ENCODE measurements at places on chromosomes 5 and 9.

GRCh38 chr5:79621056-79621455 lies 8.8 kb downstream of the TENT2 start:
- no peak for DNase-seq

DNA sequence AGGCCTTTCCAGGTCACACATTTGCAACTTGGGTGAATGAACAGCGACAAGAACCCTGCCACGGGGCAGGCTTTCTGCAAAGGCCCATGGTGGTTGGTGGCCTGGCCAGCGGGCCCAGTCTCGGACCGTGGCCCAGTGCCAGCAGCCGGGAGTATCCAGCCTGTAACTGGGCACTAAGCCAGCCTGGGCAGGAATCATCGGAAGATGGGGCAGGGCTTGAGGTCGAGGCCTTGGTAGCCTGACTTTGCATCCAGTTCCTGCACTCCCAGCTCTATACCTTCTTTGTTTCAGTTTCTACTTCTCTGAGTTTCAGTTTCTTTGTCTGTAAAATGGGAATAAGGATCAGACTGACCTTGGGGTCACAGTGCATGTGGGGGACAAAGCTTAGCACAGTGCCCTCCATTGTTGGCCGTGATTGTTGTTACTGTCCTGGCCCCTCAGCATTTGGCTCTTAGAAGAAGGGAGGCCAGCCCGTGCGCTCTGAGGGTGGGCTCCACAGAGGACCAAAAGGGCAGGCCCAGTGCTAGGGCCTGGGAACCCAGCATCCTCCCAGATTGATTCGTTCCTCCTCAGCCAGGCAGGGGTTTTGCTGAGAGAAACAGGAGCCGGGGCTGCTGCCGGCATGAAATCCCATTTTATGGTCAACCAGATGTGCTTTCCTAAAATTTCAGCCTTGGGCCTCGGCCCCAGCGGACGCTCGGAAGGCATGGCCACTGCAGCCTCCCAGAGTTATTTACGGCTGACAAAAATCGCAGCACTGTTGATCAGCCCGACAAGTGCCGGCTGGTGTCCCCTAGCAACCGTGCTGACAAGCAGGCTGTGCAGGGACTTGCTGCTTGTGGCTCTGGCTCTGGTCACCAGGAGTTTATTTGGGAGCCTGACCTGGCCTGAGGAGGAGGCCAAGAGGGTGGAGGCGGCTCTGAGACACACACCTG lies 43.6 kb downstream of the JADE2 start:
- DNase-seq: no peak

DNA sequence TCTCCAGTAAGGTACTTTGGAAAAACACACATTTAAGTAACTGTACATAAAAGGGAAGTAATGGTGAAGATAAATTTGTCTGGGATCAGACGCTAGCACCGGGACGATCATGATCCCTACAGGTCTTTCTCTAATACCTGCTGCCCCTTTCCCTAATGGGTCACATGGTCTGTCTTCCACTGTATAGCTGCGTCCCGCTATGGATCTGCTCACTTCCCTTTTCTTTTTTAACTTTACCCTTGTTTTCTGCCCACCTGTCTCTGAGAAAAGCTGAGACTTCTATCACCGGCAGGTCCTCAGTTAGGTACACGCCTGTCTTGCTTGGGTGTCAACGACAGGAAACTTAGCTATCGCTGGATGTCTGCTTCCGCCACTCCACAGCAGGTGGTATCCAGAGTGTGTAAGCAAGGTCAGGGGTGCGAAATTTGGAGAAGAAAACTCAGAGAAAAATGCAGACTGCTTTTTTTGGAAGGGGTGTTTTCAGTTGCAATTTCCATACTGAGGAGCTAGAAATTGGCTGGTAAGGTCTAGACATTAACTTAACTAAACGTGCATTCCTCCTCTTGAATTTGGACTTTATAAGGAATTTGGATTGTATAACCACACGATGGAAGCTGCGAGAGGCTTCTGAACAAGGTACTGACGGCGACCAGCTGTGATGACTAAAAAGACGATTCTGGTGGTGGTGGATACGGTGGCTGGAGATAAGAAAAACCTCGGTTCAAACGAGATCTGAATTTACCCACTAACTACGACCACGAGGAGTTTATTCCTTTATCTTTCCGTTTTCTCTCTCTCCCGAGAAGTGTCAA lies 1.1 kb upstream of the ICE1 start:
- DNase-seq: no peak

DNA sequence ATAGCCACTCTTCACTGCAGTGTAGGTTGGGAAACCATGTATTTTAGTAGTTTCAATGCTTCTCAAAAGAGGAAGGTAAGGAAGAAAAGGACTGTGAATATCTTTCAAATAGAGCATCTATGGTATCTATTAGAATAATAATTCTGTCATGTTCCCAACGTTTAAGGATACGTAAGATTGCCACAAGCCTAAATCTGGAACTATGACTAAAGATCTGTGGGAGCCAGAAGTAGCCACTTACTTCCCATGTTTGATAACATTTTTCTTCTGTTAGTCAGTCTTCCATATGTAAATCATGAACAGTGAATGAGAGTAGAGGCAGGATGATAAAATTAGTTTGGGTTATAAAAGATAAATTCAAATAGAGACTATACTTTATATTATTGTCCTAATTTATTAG lies 16.3 kb upstream of the MROH2B start:
- no peak for DNase-seq

- no peak for DNase-seq
These were observed 57.5 kb downstream of the SIL1 start for GRCh38 chr5:139140591-139141071.

GRCh38 chr5:67206929-67207328 lies 10.3 kb upstream of the CD180 start:
- no peak for DNase-seq

DNA sequence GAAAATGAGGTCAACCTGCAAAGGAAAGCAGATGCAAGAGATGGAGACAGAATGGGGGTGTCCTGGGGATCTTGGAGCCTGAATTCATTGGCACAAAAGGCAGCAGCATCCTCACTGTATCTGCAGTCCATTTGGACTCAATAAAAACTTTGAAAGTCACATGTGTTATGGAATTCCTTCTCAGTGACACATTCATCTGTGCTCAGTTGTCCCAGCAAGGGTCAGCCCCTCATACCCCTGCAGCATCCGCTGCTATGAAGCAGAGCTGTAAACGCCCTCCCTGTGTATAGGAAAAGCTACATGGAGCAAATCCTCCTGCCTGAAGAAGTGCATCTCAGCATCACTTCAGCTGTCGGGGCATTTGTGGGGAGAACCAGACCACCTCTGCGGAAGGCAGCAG lies 14.5 kb upstream of the RARS1 start:
- no peak for DNase-seq

DNA sequence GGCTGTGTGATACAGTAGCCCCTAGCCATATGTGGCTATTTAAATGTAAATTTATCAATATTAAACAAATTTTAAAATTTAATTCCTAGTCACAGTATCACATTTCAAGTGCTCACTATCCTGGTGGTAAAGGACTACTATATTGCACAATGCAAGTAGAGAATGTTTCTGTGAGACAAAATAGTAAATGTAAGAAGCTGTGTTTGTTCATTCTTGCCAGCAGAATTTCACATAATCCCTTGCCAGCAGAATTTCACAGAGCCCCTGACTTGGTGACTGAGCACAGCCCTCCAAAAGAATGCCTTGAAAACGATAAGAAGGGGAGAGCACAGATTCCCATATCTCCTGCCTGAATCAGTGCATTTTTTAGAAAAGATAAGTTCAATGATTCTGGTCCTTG lies 75.9 kb upstream of the SELENOP start:
- DNase-seq: no peak

- no peak for DNase-seq
These were observed 172.2 kb downstream of the ERCC6L2 start for GRCh38 chr9:96047741-96048103.

DNA sequence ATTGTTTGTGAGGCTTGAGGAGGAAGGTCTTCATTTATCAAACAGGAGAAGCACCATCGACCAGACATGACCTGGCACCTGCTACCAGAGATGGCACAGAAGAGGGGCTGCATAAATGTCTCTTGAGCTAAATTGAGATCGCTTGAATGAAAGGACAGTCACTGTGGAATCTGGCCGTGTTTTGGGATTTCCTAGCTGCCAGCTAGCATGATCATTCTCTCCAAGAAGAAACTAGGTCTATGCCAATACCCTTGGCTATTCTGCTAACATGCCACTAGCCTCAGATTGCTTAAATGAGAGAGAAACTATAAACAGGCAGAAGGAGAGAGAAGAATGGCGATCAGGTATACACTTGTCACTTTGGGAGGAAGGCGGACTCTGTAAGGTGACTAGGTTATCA lies 249.3 kb downstream of the CRB2 start:
- DNase-seq: no peak

DNA sequence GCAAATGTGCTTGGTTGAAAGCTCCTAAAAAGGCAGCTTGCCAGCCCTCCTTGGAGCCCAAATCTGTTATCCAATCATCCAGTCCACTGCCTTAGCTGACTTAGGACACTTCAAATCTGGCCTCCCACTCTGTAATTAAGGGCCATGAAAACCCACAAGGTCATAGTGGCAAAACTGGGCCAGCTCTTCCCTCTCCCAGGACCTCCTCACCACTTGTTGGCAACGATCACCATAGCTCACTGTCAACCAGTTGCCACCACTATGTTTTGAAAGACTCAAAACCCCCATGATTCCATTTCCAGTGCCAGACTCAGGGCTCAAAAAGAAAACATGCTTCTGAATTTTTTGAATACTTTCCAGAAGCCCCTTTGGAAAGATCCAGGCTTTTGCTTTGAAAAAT lies 107.5 kb downstream of the NREP start:
- DNase-seq: no peak

- DNase-seq: peak; percentile 55
These were observed 17.4 kb upstream of the GPR151 start for GRCh38 chr5:146533260-146533857.

- no peak for DNase-seq
These were observed 215.3 kb upstream of the VLDLR start for GRCh38 chr9:2406252-2406651.

DNA sequence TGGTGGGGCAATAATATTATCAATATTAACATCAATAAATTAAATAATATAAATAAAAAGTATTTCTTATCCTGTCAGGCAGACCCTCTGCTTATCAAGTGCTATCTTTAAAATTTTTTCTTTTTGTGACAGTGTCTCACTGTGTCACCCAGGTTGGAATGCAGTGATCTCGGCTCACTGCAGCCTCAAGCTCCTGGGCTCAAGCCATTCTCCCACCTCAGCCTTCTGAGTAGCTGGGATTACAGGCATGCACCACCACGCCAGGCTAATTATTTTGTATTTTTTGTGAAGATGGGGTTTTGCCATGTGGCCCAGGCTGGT lies 53.2 kb downstream of the NDST1 start:
- DNase-seq: no peak

- no peak for DNase-seq
These were observed 334.3 kb downstream of the GABRB2 start for GRCh38 chr5:161212123-161212712.

GRCh38 chr5:125484742-125485641 lies 738.6 kb upstream of the ZNF608 start:
- DNase-seq: peak; percentile 97

- DNase-seq: no peak
These were observed 114.3 kb upstream of the PJA2 start for GRCh38 chr5:109524026-109524425.

DNA sequence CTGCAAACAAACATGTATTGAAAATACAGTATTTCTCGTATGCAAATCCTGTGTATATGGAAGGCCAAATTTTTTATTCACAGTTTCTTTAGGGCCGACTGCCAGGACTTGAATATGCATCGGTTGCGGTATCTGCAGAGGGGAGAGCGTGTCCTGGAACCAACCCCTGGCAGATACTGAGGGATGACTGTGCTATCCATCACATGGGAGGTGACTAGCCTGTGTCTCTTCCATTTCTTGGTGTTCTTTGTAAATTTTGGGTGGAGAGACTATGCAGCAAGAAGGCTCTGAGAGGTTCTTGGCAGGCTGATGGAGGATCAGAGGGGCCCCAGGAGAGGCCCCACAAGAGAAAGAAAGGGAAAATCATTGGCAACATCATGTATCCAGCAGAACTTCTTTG lies 384.3 kb downstream of the YTHDC2 start:
- DNase-seq: no peak

DNA sequence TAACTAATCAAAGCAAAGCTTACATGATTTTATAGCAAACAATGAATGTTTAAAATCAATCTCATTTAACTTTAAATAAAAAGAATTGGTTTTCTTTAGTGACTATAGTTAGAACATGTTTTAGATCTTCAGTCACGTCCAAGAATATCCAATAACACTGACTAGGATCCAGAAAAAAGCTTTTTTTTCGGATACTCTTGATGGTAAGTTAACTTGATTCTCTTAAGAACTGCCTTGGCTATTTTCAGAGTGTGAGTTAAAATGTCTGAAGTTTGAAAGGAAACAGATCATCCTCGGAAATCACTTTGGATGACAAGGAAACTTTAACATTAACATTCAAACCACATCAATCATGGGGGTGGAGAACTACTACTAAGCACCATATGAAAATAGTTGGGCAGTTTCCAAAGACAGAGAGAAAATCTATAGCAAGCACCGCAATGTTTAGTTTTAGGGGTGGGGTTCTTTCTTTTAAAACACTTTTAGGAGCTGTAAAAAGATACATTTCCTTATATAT lies 83.7 kb upstream of the SLC27A6 start:
- no peak for DNase-seq

DNA sequence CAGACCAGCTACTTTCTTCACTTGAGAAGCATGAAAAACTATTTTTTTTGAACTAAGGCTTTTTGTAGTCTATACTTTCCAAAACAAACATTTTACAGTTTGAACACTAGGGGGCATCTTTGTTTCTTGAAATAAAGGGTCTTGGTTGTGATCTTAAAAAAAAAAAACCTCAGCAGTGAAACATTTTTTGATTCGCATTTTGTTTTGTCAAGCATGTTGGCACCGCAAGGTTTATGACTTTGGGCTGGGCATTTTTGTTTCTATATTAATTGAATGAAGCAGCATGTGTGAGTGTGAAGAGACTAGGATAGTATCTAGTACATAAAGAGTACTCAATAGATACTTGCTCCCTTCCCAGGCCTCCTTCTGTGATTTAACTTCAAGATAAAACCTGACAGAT lies 31.6 kb upstream of the ACOT12 start:
- no peak for DNase-seq

GRCh38 chr9:4760122-4760521 lies 19.1 kb upstream of the AK3 start:
- no peak for DNase-seq

DNA sequence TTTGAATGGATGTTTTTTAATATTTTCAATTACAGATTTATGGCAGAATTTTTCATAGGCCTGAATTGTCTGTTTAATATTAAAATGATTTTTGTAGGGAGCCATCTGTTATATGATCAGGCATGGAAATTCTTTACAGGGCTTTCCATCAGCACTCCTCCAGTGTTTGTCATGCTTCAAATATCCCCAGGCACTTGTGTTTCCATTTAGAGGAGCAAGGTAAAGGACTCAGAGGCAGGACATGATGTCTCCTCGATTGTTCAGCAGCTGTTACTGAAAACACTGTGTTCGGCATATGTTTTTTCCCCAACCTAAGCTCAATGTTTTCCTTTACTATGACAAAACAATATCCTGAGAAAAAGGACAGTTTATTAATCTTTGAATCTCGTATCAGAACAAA lies 172.3 kb upstream of the RFX3 start:
- DNase-seq: peak; percentile 86
